ENCODE measurements at places on chromosomes 7 and 10. TPM values are rescaled to one million over a fixed set of nuclear protein-coding genes. Genes with fewer than 3 reads are reported as not detected.

DNA sequence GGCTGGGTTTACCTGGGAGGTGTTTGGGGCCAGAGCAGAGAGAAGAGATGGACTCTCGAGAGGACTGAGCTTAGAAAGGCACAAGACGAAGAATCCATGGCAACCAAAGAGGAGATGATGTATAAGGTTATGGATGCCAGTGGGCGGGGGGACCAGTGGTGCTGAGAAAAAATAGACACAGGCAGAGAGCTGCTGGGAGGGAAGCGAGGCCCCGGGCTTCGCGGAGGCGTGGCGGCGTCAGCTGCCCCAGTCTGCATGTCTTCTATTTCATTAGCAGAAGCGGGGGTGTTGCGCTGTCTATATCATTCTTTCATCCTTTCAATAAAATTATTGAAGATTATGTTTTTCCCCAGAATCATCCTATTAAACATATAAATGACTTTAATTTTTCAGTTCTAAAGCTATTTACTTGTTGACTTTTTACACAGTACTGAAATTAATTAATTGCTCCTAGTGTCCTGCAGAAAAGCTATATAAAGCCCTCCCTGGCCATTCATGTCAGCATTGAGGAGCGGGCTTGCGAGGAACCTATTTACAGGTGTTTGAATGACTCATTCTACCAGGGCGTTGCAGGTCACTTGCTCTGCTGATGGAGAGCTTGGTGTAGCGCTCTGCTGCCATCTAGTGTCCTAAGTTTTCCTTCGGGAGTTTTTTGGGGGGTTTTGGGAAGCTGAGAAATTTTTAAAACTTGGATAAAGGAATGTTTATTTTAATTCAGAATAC, 42.9 kb upstream of the BHLHA15 start:
- DNase-seq: no peak

GRCh38 chr7:144776447-144776846, 59.4 kb downstream of the TPK1 start:
- DNase-seq: no peak

The VGF gene
- 0.14 TPM for polyA plus RNA-seq

GRCh38 chr10:78165172-78165571, 131.5 kb downstream of the RPS24 start:
- DNase-seq: no peak

GRCh38 chr10:43292755-43293676, 26.2 kb upstream of the RASGEF1A start:
- DNase-seq: peak; percentile 47

- DNase-seq: no peak
Observed at GRCh38 chr7:150586068-150586784, 19.0 kb downstream of the GIMAP4 start.

- DNase-seq: peak; percentile 98
Observed at GRCh38 chr10:110007701-110008517, at the start of gene ADD3. TSS of gene ADD3 (plus strand) at chr10:110007984. CDS start at chr10:110100654, 92,670 bp downstream.

- DNase-seq: no peak
Observed at GRCh38 chr7:92697012-92697411, 106.8 kb upstream of the FAM133B start.

GRCh38 chr10:26703096-26703495, 5.6 kb downstream of the PDSS1 start:
- DNase-seq: no peak

Measured in heart left ventricle (tissue), 16 donors.